ENCODE measurements at places on chromosomes 11 and 22. TPM values are rescaled to one million over a fixed set of nuclear protein-coding genes. Genes with fewer than 3 reads are reported as not detected.

Gene RBM14
- 244 TPM for total RNA-seq

Gene SMC1B
- total RNA-seq = 0.07 TPM

Gene TEAD1
- 0.19 TPM for total RNA-seq

Gene TMEM121B
- not detected for total RNA-seq

Data from B cell (primary cell).